ENCODE measurements at places on chromosomes 11 and 22.

DNA sequence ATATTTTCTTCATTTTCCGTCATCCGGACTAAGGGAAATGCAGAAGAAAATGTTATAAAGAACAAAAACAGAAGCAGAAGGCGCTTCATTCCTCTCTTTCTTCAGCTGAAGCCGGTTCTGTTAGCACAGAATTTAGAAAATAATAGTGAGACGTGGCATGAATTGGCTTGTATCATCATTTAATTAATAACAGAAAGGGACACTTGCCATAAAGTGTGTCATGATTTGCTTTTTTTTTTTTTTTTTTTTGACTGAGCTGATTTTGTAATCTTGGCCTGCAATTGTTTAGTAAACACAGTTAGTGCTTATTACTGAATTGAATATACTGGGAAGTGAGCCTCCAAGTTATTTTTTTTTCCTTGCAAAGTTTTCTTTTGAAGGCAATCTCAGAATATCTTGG lies at the start of gene MMP27:
MMP27 (minus strand) TSS at position 144 of the 400 bp plus-strand sequence; CDS start at position 89, 55 bp downstream.
- no peak for DNase-seq

DNA sequence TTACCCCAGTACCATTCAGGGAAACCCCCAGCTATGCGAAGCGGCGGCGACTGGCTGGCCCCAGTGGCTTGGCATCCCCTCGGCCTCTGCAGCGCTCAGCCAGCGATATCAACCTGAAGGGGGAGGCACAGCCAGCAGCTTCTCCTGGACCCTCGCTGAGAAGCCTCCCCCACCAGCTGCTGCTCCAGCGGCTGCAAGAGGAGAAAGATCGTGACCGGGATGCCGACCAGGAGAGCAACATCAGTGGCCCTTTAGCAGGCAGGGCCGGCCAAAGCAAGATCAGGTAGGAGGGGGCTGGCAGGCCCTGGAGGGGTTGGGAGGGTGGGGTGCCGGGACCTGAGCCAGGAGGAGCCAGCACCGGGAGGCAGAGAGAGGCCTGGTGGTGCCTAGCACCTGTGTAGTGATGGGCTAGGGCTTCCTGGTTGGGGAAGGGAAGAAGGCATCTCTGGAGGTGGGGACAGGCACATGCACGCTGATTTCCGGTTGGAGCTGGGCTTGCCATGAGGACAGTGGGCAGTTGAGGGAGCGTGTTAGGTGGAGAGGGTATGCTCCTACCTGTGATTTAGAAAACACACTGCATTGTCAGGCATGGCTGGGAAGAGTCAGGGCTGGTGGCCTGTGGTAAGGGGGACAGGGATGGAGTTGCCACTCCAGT lies 22.3 kb downstream of the SHANK3 start:
- DNase-seq, result no peak

- DNase-seq, result no peak
These were observed 3.2 kb downstream of the FUT4 start for GRCh38 chr11:94546886-94547285.

DNA sequence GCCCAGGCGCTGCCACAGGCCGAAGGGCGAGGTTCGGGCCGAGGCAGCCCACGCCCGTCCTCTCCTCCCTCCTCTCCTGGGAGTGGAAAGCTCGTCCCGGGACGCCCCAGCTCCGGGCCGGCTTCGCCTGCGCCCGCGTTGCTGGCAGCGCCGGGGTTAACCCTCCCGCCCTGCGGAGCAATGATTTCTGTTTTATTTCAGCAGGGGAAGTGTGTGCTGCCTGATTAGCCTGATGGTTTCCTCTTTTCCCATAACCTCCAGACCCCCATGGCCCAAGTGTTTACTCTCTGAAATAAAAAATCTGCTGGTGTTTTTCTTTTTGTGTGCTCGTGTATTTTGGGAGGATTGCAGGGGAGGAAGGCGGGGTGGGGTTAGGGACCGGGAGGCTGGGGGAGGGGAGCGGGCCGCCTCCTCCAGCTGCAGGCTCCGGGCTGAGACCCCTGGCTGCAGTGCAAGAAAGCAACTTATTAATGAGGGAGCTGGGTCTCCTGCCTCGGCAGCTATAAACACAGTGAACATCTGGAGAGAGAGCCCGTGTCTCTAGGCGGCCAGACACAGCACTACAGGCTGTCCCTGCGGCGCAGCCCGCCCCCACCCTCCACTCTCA lies 38.6 kb downstream of the ETS1 start:
- no peak for DNase-seq

DNA sequence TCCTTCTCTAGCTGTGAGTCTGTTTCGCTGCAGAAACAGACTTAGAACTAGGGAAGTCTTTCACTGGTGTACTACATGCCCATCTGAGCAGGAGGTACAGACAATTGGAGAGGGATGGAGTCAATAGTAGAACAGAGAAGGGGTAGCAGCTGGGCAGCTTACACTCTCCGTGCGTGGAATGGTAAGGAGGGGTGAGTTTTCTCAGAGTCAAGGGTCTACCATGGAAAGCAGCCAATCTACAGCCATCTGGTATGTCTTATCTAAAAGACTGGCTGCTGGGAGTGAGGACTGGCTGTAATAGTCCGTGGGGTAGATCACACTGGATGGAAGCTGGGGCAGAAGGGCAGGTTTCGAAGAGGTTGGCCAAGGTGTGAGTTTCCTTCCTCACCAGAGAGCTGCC lies 137.3 kb upstream of the TENM4 start:
- no peak for DNase-seq

DNA sequence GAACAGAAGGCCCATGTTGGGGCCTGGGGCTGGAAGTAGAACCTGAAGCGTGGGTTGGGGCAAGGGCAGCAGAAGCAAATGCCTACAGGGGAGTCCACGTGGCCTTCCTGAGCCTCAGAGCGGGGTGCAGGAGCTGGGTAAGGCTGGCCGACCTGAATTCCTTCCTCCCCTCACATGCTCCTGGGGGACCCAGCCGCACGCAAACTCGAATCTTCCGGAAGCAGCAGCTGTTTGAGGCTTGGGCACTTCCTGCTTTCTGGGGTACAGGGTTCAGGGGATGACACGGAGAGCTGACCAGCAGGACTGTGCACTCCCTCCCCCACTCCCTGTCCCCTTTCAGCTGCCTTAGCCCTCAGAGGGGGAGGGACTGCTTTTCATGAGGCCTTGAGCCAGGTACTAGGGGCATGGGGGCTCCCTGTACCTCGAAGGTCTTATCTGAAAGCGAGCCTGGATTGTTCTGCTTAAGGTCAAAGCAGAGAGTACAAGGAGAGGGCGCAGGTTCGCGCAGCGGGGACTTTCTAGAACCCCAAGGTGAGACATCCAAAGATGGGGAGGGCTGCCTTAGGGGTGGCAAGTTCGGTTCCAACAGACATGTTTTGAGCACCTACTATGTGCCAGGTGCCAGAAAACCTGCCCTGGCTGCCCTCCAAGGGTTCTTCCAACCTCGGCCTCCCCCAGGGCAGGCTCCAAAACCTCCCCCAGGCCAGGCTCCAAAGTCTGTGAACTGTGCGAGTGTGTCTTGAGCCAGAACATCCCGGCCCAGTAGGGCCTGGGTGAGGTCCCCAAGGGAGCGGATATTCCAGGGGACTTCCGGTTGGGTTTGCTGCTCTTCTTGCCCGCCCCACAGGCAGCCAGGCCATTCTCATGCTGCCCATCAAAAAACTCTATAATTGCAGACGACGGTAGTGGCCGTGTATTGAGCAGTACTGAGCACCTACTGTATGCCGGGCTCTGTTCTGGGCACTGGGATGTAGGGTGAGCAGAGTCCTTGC lies 1.7 kb downstream of the NCF4 start:
- DNase-seq, result peak; percentile 57

DNA sequence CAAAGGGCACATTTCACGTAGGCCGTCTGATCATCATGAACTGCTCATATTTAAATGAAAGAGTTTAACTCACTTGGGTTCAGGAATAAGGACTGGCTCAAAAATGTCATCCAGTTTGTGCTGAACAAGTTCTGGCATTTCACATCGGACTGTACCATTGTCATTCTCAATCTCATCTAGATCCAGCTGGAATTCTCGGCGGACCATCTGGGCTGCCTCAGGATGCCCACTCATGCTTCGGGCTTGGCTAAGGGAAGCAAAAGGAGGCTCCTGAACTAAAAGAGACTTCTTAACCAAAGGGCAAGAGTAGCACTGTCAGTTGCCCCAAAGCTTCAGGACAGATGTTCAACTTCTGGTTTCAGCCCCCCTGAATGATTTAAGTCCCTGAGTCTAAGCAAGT lies 40.2 kb downstream of the F2 start:
- DNase-seq, result no peak

GRCh38 chr11:120137611-120138521 lies at the start of gene TRIM29:
Gene TRIM29 (minus strand): TSS chr11:120138113. CDS start chr11:120138031, 82 bp downstream.
- peak; percentile 8 for DNase-seq

GRCh38 chr11:6637871-6638270 lies 17.7 kb downstream of the DCHS1 start:
- no peak for DNase-seq

GRCh38 chr11:92765965-92766371 lies 203.5 kb upstream of the MTNR1B start:
- DNase-seq, result no peak

DNA sequence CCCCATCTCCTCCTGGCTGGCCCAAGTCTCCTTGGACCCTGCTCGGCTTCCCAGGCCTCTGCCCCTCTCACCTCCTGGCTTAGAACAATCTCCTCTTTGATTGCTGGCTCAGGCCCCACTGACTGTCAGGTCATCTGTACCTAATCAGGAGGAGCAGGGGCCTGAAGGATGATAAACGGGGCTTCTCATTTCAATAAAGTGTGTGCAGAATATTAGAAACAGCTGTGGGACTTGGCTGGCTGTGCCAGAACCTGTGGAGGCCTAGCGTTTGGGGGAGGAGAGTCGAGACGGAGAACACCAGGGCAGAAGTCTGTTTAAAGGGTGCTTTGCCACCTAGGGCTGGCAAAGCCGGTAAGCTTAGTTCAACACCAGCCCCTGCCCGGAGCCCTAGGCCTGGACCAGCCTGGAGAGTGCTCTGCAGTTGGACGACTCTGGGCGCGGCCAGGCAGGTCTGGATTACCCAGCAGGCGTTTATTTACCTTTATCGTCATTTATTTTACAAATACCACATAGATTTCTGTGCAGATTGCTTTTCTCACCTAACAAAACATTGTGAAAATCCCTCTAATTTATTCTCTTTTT lies 10.1 kb upstream of the VSIG10L2 start:
- no peak for DNase-seq

- peak; percentile 34 for DNase-seq
These were observed 1.1 kb upstream of the ABTB2 start for GRCh38 chr11:34358728-34359547.

DNA sequence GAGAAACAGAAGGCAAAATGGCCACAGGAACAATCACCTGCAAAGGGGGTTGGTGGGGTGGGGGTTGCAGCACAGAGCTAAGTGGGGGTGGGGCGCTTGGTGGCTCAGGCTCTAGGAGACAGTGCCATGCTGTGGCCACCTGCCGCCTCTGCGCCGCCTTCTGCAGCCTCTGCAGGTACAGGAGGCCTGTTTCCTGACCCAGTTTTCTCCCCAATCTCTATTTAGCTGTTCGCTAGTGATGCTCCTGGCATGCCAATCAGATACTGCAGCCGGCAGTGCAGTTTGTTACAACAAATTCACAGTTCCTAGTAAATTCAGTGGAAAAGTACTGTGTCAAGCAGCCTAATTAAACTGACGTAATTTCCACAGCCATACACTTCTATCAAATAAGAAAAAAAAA lies 106.4 kb downstream of the SERGEF start:
- DNase-seq, result no peak

DNA sequence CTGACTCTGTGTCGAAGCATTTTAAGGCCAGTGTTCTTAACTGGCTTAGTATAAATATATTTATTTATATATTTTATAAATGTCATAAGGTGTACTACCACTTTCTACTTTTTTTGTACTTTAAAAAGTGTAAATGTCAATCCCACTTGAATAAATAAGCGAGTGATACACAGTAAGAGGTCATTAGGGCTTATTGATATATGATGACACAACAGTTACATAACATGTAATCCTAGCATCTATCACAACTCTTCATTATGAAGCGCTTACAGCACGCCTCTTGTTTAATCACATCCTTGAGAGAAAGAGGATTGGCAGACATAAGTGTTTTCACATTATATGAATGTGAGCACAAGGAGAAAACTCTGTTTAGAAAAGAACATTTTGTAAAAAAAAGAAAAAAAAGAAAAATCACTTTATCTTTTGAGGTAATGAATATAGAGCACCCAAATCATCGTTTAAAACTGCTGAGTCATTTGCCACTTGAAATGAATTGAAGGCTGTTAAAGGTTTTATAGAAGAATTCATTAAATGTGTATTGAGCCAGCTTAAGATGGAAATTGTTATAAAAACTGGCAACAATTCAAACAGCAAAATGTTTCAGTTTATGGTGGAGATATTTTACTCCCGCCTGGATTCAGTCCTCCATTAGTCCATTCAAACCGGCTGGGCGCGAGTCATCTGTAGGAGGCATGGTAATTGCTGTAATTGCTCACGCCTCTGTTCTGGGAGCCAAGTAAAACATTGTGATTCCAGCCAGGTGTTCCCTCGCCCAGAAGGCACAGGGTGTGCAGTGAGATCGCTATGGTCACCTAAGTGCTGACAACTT lies 627.3 kb upstream of the KIRREL3 start:
- no peak for DNase-seq

DNA sequence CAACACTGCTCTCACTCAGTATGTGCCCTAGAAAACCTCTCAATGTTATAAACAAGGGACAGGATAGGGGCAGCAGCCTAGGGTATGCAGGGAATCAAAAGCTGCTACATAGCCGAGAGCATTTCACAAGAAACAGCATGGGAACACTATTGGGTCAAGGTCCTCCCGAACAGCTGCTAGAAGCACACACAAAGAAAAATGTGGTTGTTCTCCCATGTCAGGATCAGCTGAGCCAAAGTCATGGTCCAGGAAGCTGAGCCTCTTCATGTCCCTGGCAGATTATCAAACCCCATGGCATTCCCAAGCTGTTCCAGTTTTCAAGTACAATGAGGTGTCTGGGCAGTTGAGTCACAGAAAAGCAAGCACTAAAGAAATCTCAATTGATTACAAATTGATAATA lies 21.0 kb upstream of the GDPD4 start:
- no peak for DNase-seq

- no peak for DNase-seq
These were observed 12.1 kb upstream of the OR10A5 start for GRCh38 chr11:6833356-6833755.

DNA sequence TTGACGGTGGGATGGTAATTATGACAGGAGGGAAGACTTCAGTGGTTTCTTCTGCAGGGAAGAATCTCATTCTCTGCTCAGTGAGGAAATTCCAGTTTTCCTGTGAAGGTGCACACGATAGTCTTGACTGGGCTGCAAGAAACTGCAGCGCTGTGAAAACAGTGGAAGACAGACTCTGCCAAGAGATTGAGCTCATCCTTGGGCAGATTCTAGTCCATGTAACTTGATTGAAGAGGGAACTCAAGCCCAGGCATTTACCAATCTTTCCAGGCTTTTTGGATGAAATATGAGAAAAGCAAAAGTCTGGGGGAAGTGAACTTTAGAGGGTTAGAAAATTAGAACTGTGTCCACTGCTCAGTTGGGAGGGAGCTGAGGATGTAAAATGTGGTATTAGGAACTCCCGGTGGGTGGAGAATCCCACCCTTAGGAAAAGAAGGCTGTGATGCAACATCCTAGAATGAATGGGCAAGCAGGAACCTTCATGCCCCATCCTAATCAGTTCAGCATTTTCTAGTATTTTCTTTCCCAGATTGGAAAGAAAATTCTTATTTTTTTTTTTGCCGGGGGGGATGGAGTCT lies 212.6 kb downstream of the DBX1 start:
- no peak for DNase-seq

GRCh38 chr11:44067266-44067665 lies 1.2 kb downstream of the ACCS start:
- no peak for DNase-seq

- DNase-seq, result no peak
These were observed 11.6 kb downstream of the OPCML start for GRCh38 chr11:133520707-133521106.

Measured in GM12891 (cell line).